Esophagus squamous epithelium (tissue), 5 donors: ENCODE measurements at places on chromosomes 3 and 15. TPM values are rescaled to one million over a fixed set of nuclear protein-coding genes. Genes with fewer than 3 reads are reported as not detected.

The EHHADH gene
- total RNA-seq: 6.3 TPM

The CCDC80 gene
- total RNA-seq: 21.8 TPM

The C3orf49 gene
- not detected for total RNA-seq

The KNG1 gene
- total RNA-seq: not detected

The RYR3 gene
- total RNA-seq: 0.31 TPM

The ANKRD63 gene
- not detected for total RNA-seq

The C3orf22 gene
- not detected for total RNA-seq

The TIMP4 gene
- total RNA-seq: 6.7 TPM

The SNX33 gene
- 20.3 TPM for total RNA-seq

The ROBO2 gene
- 4.7 TPM for total RNA-seq

The ALDH1L1 gene
- total RNA-seq: 1.6 TPM

The UBE2E2 gene
- total RNA-seq: 33.4 TPM

The ATR gene
- total RNA-seq: 28.4 TPM

The CD200R1L gene
- total RNA-seq: not detected

The IQCB1 gene
- total RNA-seq: 17.8 TPM

The HMG20A gene
- total RNA-seq: 7.9 TPM

The DVL3 gene
- total RNA-seq: 45.2 TPM

The SLC28A2 gene
- not detected for total RNA-seq

The GHSR gene
- not detected for total RNA-seq

The EOGT gene
- total RNA-seq: 16.4 TPM

The CLDN1 gene
- total RNA-seq: 51.7 TPM

The PRRT3 gene
- total RNA-seq: 1.3 TPM

The NAALADL2 gene
- 0.85 TPM for total RNA-seq

The SCN11A gene
- not detected for total RNA-seq

The FBXL22 gene
- total RNA-seq: 1.4 TPM

The GPR149 gene
- total RNA-seq: not detected

The SLC6A6 gene
- 35.7 TPM for total RNA-seq

The AKAP13 gene
- 79.0 TPM for total RNA-seq

The FAM3D gene
- total RNA-seq: 214 TPM

The IGSF11 gene
- total RNA-seq: 0.09 TPM

The SLC22A13 gene
- 0.48 TPM for total RNA-seq

The NANOGP8 gene
- 1.6 TPM for total RNA-seq

The ZNF80 gene
- total RNA-seq: not detected

The SKIL gene
- total RNA-seq: 24.0 TPM

The SCAANT1 gene
- not detected for total RNA-seq

The ALPK3 gene
- total RNA-seq: 3.5 TPM
